ENCODE measurements at places on chromosomes 4 and X.

- DNase-seq = no peak
Measured at GRCh38 chr4:185437809-185438208, 12.0 kb upstream of the UFSP2 start.

GRCh38 chrX:20545538-20545937 lies 278.8 kb upstream of the RPS6KA3 start:
- no peak for DNase-seq

- no peak for DNase-seq
Measured at GRCh38 chrX:46247456-46247855, 297.8 kb downstream of the ZNF674 start.

GRCh38 chr4:86855572-86855971 lies 6.4 kb upstream of the SLC10A6 start:
- DNase-seq = no peak

DNA sequence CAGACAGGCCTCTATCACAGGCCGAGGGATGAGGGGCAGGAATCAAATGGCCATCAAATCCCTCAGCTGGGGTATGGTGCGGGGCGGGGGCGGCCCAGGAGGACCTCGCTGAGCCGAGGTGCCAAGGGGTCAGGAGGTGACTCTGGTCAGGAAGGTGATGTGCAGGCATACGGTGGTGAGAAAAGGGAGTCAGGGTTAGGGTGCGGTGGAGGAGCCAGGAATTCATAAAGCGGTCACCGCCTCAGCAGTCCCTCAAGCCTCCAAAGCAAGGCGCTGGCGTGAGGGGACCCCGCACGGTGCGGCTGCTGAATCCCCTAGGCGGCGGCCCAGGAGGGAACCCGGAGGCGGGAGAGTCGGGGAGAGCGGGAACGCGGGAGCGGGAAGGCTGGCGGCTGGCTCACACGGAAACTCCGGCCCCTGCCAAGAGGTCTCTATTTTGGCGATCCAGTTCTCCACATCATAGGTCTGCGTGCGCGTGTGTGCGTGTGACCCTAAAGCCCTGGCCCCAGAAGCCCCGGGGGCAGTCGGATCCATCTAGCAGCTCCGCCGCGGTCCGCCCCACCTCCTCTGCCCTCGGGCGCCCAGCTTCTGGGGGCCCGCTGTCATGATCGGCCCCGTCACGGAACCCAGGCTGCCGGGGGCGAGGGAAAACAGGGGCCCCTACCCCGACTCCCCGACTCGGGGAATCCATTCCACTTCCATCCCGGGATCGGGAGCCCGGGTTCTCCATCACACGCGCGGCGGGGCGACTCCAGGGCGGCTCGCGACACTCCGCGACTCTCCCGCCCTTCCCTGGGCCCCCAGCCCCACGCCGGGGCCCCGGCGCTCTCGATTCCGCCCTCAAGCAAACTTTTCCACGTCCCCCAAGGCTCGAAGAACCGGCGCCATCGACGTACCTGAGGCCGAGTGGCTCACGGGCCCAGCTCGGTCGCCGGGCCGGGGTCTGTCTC lies 593 bp downstream of the ELF4 start:
- no peak for DNase-seq

DNA sequence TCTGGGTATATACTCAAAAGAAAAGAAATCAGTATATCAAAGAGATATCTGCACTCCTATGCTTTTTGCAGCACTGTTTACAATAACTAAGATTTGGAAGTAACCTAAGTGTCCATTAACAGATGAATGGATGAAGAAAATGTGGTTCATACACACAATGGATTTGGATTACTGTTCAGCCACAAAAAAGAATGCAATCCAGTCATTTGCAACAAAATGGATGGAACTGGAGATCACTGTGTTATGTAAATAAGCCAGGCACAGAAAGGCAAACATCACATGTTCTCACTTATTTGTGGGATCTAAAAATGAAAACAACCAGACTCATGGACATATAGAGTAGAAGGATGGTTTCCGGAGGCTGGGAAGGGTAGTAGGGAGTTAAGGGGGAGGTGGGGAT lies 17.6 kb upstream of the NXT2 start:
- DNase-seq = no peak

All from activated T-helper 1 cell treated with Interleukin-2 at 50 U/mL for 16 hours (primary cell).